Inflammatory macrophage treated with lipopolysaccharide for 1 hour (primary cell): ENCODE measurements at places on chromosomes 6 and 20.

DNA sequence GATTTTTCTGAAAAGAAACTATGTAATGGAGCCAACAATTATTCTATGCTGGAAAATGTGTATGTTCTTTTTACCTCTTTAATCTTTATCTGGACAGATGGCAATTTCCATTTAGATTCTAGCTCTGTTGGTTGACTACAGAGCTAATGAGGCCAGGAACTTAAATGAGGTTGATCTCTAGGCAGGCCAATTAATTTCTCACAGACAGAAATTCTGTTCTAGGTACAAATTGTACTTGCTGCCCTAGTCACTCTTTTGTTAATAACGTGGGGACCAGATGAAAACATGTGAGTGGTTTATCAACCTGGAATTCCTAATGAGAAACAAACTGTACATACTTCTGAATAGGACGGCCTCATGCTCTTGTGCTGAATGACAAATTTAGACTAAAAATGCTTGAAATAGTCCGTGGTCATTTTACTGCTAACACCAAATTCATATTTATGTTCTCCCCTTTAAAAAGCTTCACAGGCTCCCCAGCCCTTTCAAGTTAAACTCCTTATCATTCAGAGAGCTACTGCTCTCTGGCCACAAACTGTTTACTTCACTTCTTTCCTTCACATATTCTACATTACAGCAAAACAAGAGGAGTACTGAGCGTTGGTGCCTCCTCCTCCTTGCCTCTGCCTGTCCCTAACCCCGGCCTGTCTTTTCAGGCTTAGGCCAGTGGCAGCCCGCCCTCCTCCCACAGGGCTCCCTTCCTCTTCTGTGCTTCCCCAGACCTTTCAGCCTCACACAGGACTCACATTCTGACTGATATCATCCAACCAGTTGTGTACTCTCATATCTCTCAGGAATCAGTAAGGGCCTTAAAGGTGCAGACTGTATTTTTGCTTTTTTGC is 41.4 kb downstream of the DTNBP1 start:
- DNase-seq = peak; percentile 85

GRCh38 chr20:10673176-10673841 is 490 bp downstream of the JAG1 start:
- DNase-seq = no peak

DNA sequence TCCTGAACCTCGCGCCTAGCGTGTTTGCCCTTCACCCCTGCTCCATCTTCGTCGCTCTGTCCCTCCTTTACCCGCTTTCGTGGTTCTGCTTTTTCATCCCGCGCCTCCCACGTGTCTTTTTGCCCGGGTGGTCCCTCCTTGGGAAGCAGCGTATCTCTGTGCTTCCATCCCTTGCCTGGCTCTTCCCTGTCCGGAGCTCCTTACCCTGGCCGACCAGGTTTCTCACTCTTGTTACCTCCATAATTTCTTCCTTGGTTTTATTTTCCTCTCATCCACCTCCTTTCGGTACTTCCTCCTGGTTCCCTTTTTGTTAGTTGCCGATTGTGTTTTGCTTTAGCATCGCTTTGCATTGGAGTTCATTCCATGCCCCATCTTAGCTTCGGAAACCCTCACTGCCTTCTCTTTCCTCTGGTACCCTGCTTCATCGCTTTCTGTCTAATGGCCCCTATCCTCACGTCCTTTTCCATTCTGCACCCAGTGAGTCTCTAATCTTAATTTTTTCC is 735 bp downstream of the FAM135A start:
- DNase-seq = peak; percentile 11

DNA sequence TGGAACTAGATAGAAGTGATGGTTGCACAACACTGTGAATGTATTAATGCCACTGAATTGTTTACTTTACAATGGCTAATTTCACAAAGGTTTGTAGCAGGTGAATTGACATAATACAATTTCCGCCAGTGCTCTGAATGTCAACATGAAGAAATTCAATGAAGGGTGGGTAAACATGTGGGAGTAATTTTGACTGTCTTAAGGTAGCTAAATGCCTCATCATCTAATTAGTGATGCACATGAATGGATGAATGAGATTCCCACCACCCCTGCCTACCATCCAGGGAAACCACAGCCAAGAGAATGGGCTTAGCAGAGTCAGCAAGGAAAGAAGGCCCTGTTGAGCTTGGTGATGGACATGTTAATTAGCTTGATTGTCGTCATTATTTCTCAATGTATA is 275.3 kb downstream of the ALDH8A1 start:
- DNase-seq = no peak

DNA sequence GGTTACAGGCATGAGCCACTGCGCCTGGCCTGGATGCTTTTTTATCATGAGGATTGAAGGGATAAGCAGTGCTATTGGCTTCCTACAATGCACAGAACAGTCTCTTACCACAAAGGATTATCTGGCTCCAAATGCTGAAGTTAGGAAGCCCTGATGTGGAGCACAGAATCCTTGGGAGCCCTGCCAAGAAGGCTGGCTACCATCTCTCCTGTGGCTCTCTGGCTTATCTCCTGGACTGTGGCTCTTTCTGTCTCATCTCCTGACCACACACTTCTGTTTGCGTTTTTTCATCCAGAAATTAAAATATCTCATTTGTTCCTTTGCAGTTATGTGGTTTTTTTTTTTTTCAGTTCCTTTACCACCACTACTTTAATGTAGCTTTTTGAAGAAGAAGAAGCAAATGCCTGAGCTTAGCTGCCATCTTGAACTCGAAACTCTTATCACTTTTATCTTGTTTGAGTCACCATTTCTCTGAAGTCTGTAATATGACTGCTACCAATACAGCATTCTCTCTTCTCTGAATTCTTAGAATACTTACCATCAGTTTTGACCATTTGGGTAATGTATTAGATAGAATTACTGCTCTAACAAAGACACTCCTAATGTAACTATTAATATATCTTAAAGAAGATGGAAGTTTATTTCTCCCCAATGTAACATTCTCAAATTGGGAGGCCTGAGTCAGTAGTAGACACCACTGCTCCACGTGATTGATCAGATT is 1044.7 kb downstream of the KIF16B start:
- DNase-seq = no peak

- DNase-seq = peak; percentile 7
Observed at GRCh38 chr20:6940048-6940447, 172.6 kb downstream of the BMP2 start.

GRCh38 chr20:20872428-20872827 is 160.0 kb upstream of the RALGAPA2 start:
- DNase-seq = no peak

DNA sequence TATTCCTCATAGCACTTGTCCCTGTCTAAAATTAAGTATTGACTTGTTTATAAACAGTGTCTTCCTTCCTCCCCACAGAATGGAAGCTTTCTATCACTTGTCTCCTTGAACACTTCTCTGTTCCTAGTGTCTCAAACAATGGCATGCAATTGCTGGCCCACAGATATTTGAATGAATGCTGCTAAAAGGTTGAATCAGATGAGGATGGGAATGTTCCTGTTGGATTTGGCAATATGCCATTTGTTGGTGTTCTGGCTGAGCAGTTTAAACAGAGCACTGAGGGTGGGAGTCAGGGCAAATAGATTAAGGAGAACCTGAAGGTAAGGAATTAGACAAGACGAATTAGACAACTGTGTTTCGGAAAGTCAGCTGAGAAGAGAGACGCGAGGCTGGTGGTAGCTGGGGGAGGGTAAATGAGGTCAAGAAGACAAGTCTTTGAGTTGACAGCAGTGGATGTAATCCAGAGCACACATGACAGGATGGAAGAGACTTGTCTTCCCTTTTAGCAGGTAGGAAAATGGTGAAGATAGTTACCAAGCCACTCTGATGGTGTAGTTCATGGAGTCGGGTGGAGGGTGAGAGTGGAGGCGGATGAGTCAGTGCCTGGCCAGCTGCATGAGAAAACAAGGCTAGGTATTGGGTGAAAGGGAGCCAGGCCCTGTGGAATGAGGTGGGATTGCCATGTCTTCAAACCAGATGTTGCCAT is 58.3 kb upstream of the GNRH2 start:
- DNase-seq = peak; percentile 56

DNA sequence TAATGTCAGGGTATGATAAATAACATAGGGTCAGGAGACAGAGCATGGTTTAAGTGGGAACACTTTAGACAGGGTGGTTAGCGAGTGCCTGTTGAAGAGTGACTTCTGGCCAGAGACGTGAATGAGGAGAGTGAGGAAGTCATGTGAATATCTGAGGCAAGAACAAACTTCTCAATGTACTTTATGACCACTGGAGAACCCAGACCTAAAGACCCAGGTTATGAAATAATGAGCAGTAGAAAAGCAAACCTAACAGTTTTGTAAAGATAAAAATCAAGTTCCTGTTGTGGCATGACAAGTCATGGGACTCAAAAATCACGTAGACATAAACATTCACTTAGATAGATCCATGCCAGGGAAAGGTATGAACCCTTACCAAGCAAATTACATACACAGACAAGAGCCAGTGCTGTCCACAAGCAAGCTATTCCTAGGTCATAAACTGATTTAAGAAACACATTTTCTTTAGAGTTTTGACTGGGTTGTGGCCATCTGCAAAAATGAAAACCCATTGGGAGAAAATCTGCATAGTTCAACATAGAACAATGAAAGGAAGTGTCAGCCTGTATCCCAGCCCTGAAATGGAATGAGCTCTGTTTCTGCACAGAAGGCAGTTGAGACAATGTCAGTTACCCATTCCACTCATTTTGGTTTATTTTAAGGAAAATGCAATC is 2.2 kb upstream of the MYCT1 start:
- peak; percentile 18 for DNase-seq

- no peak for DNase-seq
Observed at GRCh38 chr6:66735106-66735890, 1028.3 kb upstream of the EYS start.

GRCh38 chr6:106453756-106454367 is 93.3 kb downstream of the CRYBG1 start:
- DNase-seq = no peak

- DNase-seq = peak; percentile 57
Observed at GRCh38 chr6:53322188-53323029, 26.3 kb downstream of the ELOVL5 start.

DNA sequence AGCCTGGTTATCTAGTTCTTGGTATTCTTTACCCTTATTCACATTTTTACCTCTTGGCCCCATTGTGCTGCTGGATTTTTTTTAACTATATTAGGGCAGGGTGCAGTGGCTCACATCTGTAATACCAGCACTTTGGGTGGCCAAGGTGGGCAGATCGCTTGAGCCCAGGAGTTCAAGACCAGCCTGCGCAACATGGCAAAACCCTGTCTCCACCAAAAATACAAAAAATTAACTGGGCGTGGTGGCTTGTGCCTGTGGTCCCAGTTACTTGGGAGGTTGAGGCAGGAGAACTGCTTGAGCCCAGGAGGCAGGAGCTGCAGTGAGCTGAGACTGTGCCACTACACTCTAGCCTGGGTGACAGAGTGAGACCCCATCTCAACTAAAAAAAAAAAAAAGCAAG is 12.2 kb upstream of the TAF8 start:
- DNase-seq = no peak

- peak; percentile 75 for DNase-seq
Observed at GRCh38 chr6:26329763-26330511, 35.1 kb upstream of the BTN3A2 start.

GRCh38 chr20:45842169-45842812 is 8.7 kb downstream of the SNX21 start:
- no peak for DNase-seq

- DNase-seq = no peak
Observed at GRCh38 chr20:41984031-41984430, 365.9 kb upstream of the CHD6 start.

- DNase-seq = no peak
Observed at GRCh38 chr20:1164871-1165270, 19.9 kb downstream of the TMEM74B start.

DNA sequence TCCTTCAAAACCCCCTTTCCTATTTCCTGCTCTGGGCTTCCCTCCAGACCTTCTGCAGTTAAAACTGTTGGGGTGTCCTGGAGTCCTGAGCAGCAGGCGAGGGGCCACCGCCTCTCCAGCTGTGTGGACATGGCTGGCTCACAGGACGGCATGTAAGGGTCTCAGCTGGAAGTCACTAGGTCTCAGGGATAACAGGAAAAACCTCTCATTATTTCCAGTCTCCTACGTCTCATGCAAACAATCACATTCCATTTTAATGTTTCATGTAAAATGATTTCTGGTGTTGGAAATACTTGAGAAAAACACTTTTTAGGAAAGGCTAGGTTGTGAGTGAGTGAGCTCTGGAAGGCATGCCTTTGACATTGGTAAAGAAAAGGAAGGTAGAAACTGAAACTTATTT is 158.7 kb downstream of the SCML4 start:
- DNase-seq = no peak

- no peak for DNase-seq
Observed at GRCh38 chr20:11882651-11883050, 35.0 kb upstream of the BTBD3 start.

- DNase-seq = no peak
Observed at GRCh38 chr20:20520776-20521175, 152.9 kb downstream of the INSM1 start.

DNA sequence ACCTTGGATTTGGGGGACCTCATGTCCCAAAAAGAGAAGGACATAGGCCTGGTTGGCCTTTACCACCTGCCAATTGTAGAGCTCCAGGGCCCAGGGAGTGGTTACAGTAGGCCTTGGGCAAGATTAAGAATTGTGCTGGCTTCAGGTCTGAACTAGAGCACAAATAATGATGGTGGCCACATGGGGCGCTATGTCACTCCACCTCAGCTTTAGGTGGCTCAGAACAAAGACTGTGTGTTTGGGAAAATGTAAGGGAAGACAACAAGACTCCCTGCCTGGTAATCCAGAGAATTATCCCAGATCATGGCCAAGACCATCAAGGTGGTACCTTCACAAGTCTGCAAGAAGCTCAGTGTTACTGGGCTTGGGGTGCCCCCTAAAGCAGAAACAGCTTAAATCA is 224.9 kb upstream of the OPRM1 start:
- DNase-seq = no peak

GRCh38 chr6:92849636-92850035 is 569.7 kb downstream of the EPHA7 start:
- DNase-seq = no peak

- no peak for DNase-seq
Observed at GRCh38 chr6:132872923-132873322, 58.6 kb downstream of the RPS12 start.
